ENCODE measurements at places on chromosomes 1 and 21. TPM values are rescaled to one million over a fixed set of nuclear protein-coding genes. Genes with fewer than 3 reads are reported as not detected.

DNA sequence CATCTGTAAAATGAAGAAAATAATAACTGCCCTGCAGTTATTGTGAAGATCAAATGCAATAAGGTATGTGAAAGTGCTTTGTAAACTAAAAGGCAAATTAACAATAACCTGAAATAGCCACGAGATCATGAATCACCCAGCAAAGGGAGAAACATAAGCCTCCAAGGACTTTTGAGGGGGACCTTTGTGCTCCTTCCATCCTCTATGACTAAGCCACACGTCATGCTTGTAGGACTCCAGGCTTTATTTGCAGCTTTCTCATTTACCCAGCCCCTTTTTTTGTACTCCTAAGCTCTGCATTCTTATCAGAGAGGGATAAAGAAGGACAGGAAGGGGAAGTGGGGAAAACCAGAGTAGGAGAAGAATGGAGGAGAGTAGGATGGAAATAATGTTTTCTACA is 115.1 kb downstream of the PROX1 start:
- no peak for DNase-seq

DNA sequence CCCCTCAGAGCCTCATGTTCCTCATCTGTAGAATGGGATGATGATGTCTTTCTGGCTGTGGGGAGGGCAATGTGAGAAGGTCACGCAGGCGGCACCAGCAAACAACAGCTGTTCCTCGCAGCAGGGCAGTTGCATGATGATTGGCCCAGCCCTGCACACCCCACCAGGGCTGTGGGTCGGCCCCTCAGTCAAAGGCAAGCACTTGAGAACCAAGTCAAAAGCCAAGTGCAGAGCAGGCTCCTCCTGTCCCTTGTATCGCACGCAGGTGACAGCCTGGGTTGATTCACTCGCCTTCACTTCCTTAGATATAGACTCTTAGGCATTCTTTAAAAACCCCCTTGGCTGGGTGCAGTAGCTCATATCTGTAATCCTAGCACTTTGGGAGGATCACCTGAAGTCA is 191.9 kb upstream of the C1orf174 start:
- no peak for DNase-seq

GRCh38 chr21:31265366-31266013 is 78.6 kb downstream of the TIAM1 start:
- DNase-seq = no peak

- DNase-seq = no peak
Measured at GRCh38 chr1:155970531-155971167, 7.7 kb downstream of the ARHGEF2 start.

DNA sequence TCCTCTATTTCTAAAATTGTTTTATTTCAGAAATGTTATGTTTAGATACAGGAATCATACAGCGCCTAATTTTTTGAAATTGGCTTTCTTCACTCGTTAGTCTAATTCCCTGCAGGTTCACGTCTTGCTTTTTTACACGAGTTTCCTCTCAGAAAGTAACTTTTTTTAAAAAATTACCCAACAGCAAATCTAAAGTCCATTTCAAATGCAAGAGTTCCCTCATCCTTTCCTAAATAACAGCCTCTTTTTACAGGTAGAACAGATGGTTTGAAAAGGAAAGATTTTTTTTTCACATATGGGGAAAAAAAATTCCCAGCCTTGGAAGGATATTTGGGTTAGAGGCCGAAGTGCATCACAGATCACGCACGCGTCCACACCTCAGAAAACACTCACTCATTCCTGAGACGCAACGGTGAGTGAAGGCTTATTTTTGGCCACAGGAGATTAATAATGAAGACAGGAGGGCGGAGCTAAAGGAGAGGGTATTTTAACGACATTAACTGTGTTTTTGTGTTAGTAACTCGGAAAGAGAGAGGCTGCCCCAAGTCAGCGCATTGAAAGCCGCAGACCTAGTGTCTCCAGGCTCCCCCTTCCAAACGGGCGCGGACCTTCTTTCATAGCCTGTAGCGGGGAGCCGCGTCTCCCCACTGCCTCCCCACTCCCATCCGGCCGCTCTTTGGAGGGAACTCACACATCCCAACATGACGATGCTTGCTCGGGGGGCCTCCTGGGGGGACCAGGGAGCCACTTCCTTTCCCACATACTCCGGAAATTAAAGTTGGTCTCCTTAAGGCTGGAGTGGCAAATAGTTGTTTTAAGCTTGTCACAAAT is 969 bp upstream of the RIPK4 start:
- no peak for DNase-seq

- no peak for DNase-seq
Measured at GRCh38 chr1:30321246-30321910, 402.0 kb downstream of the MATN1 start.

GRCh38 chr1:234401658-234402057 is 28.4 kb downstream of the COA6 start:
- no peak for DNase-seq

GRCh38 chr1:9326596-9326995 is 33.9 kb downstream of the SPSB1 start:
- no peak for DNase-seq

GRCh38 chr1:10188133-10188650 is 22.2 kb upstream of the KIF1B start:
- DNase-seq = no peak

- peak; percentile 73 for DNase-seq
Measured at GRCh38 chr1:147890177-147890790, 12.3 kb upstream of the GJA8 start.

Gene APCS
- not detected for total RNA-seq

Gene ADARB1
- total RNA-seq = 17.0 TPM

Gene KRTAP26-1
- not detected for total RNA-seq

Data from progenitor cell of endocrine pancreas (in vitro differentiated cells).